Neural crest cell (in vitro differentiated cells): ENCODE measurements at places on chromosomes 4 and X.

DNA sequence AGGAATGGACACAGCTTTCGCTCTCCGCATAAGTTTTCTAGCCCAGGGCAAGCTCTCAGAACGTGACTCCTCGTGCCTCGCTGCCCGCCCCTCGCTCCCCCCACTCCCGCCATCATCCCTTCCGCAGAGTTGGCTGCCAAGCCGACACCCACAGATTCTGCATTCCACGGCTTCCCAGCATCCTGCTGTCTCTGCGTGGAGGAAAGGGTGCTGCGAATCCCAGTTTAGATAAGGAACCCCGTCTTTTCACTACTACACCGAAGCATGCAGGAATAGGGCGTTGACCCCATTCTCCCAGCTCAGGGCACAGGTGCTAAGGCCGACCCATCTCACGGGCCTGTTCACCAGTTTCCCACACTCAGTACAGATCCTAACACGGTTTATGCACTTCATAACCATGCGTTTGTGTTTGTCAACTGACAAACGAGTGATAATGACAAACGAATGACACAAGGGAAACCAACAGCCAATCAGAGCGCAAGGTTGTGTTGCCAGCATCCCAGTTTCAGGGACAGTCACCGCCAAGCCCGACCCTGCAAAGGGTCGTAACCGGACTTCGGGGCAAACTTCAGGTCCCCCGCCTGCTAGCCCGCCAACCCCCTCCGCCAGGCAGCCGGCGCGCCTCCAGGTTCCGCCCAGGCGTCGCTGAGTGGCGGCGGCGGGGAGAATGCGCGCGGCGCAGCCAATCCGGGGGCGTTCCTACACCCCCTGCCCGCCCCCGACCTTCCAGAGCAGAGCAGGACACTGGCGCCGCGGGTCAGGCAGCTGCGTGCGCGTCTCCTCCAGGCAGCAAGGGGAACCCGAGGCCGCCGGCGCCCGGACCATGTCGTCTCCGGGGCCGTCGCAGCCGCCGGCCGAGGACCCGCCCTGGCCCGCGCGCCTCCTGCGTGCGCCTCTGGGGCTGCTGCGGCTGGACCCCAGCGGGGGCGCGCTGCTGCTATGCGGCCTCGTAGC, at the start of gene CYP2U1:
Gene CYP2U1, plus strand, starts transcription at position 729 of the 954 bp plus-strand sequence. Its CDS starts 95 bp downstream, at position 824.
- peak within 1 kb of the TSS; percentile 89 for H3K4me3 ChIP-seq
- no peak within 1 kb of the TSS for H3K27ac ChIP-seq
- H3K27me3 ChIP-seq, result peaks cover 6% of the 10 kb centered on the region
- peak; percentile 78 for DNase-seq

DNA sequence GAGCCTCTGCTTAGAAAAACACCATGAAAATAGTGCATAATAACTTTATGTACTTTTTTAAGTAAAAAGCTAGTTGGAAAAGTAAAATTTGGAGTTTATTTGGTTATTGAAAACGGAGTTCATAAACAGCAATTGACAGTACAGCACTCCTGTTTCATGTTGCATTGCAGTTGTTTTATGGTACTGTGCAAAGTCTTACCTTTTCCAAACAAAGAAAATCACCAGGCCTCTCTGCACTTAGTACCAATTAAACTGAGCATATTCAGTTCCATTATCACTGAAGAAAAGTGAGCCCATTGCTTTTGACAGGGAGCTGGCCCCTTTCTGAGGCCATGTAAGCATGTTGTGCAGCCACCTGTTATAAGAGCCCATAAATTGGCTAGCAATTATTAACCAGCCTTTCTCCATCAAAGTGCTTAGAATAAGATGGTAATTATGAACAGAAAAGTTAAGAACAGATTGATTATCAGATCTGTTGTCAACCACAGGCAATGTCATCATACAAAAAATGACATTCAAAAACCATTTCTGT, 376.6 kb upstream of the EMCN start:
- no peak overlapping the region for H3K27ac ChIP-seq
- no peaks in the 10 kb centered on the region for H3K27me3 ChIP-seq
- no peaks in the 10 kb centered on the region for H3K36me3 ChIP-seq
- DNase-seq, result no peak
- no peaks in the 10 kb centered on the region for H3K4me1 ChIP-seq
- H3K4me3 ChIP-seq, result no peak overlapping the region

GRCh38 chrX:149208307-149208706, 296.8 kb downstream of the IDS start:
- no peak overlapping the region for H3K4me3 ChIP-seq
- no peak overlapping the region for H3K27ac ChIP-seq
- H3K27me3 ChIP-seq, result no peaks in the 10 kb centered on the region
- H3K36me3 ChIP-seq, result no peaks in the 10 kb centered on the region
- no peak for DNase-seq
- no peaks in the 10 kb centered on the region for H3K4me1 ChIP-seq

GRCh38 chrX:9885150-9885549, 82.0 kb upstream of the CLDN34 start:
- H3K4me1 ChIP-seq, result peaks cover 4% of the 10 kb centered on the region
- no peak overlapping the region for H3K27ac ChIP-seq
- H3K4me3 ChIP-seq, result no peak overlapping the region
- DNase-seq, result peak; percentile 53
- H3K27me3 ChIP-seq, result no peaks in the 10 kb centered on the region

GRCh38 chrX:9874483-9874882, 88.3 kb downstream of the SHROOM2 start:
- no peak overlapping the region for H3K27ac ChIP-seq
- no peak overlapping the region for H3K4me3 ChIP-seq
- peaks cover 15% of the 10 kb centered on the region for H3K4me1 ChIP-seq
- H3K36me3 ChIP-seq, result no peaks in the 10 kb centered on the region

- no peak for DNase-seq
- no peaks in the 10 kb centered on the region for H3K36me3 ChIP-seq
- no peaks in the 10 kb centered on the region for H3K27me3 ChIP-seq
- no peak overlapping the region for H3K27ac ChIP-seq
- H3K4me3 ChIP-seq, result no peak overlapping the region
Measured at GRCh38 chr4:21726255-21726815, 222.2 kb downstream of the KCNIP4 start.

DNA sequence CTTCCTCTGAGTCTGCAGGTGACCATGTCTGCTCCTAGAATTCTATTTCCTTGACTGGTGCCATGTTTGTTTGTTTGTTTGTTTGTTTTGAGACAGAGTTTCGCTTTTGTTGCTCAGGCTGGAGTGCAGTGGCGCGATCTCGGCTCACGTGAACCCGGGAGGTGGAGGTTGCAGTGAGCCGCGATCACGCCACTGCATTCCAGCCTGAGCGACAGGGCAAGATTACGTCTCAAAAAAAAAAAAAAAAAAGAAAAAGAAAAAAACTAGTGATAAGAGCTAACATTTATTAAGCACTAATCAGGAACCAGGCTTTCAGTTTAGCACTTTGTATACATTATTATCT, 7.2 kb downstream of the SAT1 start:
- no peak for DNase-seq
- no peak overlapping the region for H3K4me3 ChIP-seq
- H3K4me1 ChIP-seq, result peaks cover 42% of the 10 kb centered on the region

- H3K27me3 ChIP-seq, result no peaks in the 10 kb centered on the region
- no peak overlapping the region for H3K4me3 ChIP-seq
- peaks cover 17% of the 10 kb centered on the region for H3K4me1 ChIP-seq
Measured at GRCh38 chr4:38560340-38560739, 103.7 kb upstream of the KLF3 start.
